Activated T-cell treated with anti-CD3 and anti-CD28 coated beads for 48 hours (primary cell): ENCODE measurements at places on chromosomes 5 and 9.

DNA sequence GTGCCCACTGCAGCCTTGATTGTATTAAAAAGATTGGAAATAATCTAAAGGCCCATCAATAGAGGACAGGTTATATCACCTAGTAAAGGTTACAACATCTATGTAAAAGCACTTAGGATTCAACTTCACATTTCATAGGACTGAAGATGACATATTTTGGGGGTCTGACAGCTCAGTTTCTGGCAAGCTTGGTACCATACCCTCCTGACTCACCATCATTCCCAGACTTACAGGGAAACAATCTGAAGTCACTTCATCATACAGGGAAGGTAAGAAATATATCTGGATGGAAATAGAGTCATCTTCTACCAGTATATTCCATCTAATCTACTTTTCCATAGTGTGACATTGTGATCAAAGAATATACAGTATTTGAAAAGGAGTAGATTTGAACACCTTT lies 28.8 kb upstream of the DAB2 start:
- no peak for DNase-seq

- DNase-seq: no peak
These were observed 3.3 kb downstream of the NR6A1 start for GRCh38 chr9:124767821-124768220.

- DNase-seq: no peak
These were observed 344.9 kb downstream of the ICE1 start for GRCh38 chr5:5767286-5767928.

GRCh38 chr5:617896-618295 lies 5.8 kb downstream of the CEP72 start:
- DNase-seq: no peak

- DNase-seq: no peak
These were observed 62.1 kb upstream of the CTXN3 start for GRCh38 chr5:127586811-127587210.

GRCh38 chr5:97088774-97089148 lies 53.6 kb downstream of the LIX1 start:
- no peak for DNase-seq

- DNase-seq: no peak
These were observed 170.3 kb downstream of the ENTREP1 start for GRCh38 chr9:69495296-69495695.

DNA sequence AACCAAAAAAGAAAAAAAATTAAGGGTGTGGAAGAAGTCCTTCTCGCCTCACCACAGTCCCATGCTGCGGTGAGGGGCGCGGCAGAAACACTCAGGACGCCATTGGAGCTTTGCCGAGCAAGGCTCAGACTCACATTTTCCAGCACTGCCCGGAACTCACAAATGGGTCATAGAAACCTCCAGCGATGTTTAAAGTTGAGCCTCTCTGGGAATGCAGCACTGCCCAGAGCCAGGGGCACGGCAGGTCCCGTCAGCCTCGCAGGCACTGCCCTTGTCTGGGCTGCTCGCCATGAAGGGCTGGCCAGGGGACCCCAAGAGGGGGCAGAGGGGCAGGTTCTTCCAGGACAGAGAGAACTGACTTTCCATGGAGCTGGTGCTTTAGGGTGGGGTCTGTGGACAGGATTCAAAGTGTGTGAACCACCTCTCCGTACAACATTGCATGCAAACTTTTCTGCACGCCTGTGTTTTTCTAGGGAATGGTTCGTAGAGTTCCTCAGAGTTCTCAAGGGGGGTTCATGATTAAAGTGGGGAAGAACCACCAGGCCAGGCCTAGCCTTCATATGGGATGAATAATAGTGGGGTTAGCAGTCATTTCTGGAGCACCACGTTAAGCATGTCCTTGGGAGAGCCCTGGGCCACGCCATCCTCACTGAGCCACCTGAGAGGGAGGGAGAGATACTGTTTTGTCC lies 38.4 kb downstream of the PRRX2 start:
- DNase-seq: no peak

- no peak for DNase-seq
These were observed 40.3 kb downstream of the TNFAIP8 start for GRCh38 chr5:119396030-119396664.

DNA sequence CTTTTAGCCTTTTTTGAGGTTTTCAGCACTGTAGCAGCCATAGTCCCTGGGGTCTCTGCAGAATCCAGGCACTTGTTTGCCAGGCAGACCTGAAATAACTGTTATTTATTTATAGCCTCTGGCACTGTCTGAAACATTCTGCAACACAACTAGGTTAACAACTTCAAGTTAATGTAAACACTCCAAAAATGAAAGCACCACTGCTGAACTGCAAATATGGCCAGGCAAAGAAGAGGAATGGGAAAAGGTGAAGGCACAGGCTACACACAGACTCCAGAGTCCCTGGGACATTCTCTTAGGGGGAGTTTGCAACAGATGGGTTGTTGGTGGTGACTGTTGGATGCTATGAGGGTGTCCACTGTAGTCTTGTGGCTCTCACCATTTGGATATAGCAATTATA lies 369.0 kb downstream of the MAT2B start:
- no peak for DNase-seq

GRCh38 chr5:90955001-90955635 lies 396.5 kb downstream of the ADGRV1 start:
- no peak for DNase-seq

GRCh38 chr9:77177894-77178794 lies 810 bp downstream of the VPS13A start:
- DNase-seq: peak; percentile 41

DNA sequence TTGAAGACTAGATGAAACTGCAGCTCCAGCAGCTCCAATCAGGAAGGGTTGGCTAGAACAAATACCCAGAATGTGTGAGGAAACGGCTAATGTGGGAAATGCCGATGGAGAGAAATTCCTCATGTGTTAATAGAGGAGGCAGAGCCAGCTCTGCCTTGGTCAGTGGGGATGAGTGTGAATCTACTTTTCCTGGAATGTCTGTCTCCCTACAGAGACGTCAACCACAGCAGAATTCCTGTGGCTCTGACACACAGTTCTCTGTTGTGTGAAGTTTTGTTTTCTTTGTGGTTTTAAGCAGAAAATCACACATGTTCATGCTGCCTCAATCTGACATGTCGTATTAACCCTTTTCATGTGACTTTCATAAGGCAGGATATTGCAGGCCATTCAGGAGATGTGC lies 476.6 kb upstream of the WWC1 start:
- DNase-seq: no peak

DNA sequence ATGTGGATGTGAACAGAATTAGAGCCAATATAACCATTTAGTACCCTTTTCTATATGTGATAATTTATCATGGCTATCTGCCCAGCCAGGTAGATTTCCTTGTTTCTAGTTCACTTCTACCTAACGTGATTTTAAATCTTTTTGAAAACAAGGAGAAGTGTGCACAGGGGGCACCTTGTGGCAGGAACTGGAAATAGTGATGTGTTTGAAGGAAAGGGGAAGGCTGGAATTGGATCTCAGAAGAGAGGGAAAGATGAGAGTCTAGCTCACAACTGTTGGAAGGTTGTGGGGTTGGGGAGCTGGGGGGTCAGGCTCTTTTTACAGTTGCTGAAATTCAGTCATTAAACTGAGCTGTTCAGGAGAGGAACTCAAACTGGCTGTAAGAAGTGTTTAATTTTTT lies 219.5 kb downstream of the KCTD16 start:
- no peak for DNase-seq

- DNase-seq: no peak
These were observed 16.5 kb upstream of the TMED9 start for GRCh38 chr5:177575488-177575887.

- DNase-seq: no peak
These were observed 140.8 kb downstream of the C9orf152 start for GRCh38 chr9:110066929-110067716.

GRCh38 chr5:81754621-81755020 lies 3.7 kb upstream of the SSBP2 start:
- DNase-seq: no peak

- no peak for DNase-seq
These were observed 19.0 kb upstream of the LIFR start for GRCh38 chr5:38575476-38575875.

DNA sequence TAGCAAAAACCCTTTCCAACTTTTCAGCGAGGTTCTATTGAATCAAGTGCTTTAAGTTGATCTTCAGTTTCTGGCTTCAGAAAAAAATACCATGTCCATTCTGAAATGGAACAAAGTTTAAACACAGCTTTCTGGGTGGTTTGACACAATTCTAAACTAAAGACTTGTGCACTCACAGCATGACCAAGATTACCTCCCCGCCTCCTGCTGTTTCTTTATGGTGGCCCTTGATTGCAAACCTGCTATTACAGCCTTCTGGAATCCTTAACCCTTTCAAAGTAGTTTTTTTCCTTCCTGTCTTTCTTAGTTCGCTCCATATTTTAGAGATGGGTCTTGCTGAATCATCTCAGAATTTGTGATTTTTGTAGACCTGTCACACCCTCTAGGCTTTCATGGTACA lies 135.9 kb upstream of the FBN2 start:
- no peak for DNase-seq

- no peak for DNase-seq
These were observed 11.4 kb downstream of the YTHDC2 start for GRCh38 chr5:113524927-113525326.

DNA sequence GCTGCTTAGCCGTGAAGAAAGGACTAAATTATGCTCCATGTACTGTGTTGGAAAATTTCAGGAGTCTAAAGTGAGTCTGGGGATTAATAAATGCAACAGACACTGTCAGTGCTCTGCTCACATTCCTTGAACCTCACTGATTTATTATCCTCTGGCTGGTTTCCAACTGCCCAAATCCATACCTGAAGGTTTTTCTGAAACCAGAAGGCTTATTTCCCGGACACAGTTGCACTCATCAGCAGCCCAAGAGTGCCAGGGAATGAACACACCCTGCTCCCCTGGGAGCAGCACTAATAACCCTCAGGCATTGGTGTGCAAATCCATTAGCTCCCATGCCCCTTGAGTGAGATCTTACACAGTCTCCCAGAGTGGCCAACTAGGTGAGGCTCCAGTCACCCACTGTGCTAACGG lies 38.7 kb downstream of the F2R start:
- DNase-seq: no peak

DNA sequence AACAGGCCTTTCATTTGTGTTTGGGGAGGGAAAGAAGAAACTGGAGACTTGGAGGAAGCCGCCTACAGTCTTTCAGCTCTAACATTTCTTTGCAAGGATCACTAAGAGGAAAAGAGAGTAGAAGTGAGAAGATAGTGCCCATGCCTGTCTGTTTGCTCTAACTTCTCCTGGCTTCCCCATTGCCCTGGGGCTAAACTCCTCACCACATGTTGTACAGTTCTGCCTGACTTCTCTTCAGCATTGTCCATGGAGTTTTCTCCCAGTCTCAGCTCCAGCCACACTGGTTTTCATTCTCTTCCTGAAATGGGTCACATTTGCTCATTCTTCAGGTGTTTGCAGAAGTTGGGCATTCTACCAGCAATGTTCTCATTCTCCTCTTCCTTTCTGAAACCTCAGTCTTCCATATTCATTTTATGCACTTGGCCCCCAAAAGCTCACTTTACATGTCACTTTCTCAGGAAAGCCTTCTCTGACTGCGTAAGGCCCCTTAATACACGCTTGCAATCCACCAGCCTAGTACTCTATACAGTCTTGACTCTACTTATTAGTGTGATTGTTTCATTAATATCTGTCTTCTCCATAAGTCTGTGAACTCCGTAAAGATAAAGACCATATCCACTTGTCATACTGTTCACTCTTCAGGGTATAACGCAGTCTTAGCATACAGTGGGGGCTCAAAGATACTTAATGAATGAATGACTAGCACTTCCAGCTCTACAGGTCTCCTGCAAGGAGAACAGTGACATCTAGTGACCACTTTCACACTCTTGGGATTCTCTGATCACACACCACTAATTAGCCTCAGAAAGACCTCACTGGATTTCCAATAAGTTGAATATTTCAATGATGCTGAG lies 40.2 kb upstream of the TRIM32 start:
- no peak for DNase-seq

DNA sequence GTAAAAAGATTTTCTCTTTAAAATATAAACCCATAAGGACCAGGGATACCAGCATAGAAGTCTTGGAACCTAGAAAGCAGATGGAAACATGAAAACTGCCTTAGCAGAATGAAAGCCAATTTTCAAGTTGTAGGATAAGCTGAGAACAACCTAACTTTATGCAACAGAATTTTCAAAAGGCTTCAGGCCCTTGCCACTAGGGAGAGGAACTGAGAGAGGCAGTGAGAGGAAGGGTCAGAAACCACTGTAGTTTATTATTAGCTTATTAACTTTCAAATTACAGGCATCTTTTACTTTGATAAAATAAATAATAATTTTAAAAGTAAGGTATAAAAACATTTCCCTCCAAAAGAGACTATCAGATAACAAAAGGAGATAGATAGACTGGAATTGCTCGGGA lies 33.4 kb downstream of the FAM81B start:
- no peak for DNase-seq
